GM13976 (cell line): ENCODE measurements at places on chromosomes 1 and 21.

GRCh38 chr1:23214640-23215039, 2.7 kb downstream of the HTR1D start:
- no peak for DNase-seq

DNA sequence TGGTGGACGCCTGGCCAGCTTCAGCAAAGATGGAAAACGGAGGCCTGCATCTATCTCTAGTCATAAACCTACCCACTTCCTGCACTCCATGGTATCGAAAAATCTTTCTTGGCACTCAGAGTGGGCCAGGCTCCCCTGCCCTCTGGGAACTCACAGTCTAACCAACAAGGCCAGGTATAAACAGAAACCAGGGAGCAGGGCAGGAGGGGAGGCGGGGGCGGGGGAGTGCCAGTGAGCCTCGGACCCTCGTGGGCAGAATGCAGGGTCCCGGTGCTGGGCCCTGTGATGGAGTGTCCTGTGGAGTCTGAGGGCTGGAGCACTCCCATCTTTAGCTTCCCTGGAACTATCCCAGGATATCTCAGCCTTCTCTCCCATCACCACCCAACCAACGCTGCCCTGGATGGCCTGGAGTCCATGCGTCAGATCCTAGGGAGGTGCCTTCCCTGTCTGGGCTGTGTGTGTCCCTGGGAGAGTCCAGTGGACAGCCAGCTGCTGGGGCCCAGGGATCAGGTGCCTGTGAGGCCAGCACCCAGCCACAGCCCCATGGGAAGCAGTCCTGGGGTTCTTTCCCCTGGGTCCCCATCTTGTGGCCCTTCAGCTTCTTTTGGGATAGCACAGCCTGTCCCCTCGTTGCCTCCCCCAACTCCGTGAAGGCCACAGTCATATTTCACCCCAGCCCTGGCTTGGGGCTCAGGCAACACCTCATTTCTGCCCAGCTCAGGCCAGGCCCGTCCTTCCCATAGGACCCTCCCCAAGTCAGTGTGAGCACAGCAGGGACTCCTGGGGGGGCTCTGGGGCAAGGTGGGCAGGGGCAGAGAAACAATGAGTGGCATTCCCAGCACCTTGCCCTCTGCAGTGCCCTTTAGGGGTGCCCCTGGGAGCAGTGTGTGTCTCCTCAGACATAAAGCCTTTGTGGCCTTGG, 1.1 kb upstream of the EPS8L3 start:
- DNase-seq, result no peak

DNA sequence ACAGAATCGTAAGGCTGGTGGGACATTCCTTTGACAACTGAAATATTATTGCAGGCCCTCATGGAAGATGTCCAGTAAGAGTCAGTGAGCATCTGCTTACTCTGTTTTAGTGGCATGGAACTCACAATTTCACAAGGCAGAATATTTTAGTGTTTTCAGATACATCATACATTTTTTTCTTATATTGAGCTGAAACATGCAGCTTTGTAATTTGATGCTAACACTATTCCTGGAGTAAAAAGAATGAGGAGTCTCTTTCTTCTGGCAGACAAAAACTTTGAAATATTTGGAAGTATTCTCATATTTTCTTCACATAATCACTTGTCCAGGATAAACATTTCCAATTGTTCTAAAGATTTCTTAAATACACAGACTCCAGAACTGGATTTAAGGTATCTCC, 17.7 kb downstream of the CLDN17 start:
- DNase-seq, result no peak

- no peak for DNase-seq
Measured at GRCh38 chr1:201570181-201570885, 31.4 kb downstream of the NAV1 start.

- no peak for DNase-seq
Measured at GRCh38 chr21:46193829-46194373, 9.6 kb upstream of the SPATC1L start.

DNA sequence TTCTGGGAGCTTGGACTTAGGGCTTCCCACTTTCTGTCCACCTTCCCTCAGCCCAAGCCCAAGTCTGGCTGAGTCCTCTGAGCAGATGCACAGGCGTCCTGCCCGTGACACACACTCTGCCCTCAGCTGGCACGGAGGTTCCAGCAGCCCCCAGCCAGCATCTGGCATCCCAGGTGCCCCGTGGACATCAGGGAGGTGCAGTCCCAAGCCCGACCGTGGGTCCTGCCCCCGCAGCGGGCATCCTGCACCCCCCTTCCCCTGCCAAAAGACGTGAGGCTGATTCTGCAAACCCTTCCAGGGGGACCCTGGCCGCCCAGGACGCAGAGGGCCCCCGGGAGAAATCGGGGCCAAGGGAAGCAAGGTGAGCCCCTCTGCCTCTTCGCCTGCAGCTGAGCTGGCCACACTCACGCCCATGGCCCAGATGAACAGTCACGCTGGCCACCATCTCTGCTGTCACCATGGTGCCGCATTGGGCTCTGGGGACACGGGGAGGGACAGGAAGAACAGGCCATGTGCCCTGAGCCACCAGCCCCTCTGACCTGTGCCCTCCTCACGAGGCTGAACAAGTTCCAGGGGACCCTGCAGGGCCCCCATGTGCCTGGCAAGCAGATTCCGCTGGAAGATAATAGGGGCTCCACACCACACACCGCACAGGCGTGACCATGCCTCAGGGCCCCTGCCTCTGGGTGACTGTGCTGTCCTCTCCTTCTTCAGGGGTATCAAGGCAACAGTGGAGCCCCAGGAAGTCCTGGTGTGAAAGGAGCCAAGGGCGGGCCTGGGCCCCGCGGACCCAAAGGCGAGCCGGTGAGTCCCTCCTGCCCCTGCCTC, 20.6 kb downstream of the COL6A2 start:
- no peak for DNase-seq

GRCh38 chr1:182679684-182680083, 4.7 kb downstream of the RGS8 start:
- no peak for DNase-seq

GRCh38 chr1:201508809-201509208, 1.9 kb upstream of the CSRP1 start:
- no peak for DNase-seq

- no peak for DNase-seq
Measured at GRCh38 chr1:65255035-65255655, 54.2 kb upstream of the DNAJC6 start.

GRCh38 chr1:29868096-29868495, 631.8 kb downstream of the PTPRU start:
- DNase-seq, result no peak

- DNase-seq, result no peak
Measured at GRCh38 chr1:20339811-20340457, 49.3 kb downstream of the VWA5B1 start.

- peak; percentile 55 for DNase-seq
Measured at GRCh38 chr1:38804062-38804886, 55.3 kb downstream of the RRAGC start.

DNA sequence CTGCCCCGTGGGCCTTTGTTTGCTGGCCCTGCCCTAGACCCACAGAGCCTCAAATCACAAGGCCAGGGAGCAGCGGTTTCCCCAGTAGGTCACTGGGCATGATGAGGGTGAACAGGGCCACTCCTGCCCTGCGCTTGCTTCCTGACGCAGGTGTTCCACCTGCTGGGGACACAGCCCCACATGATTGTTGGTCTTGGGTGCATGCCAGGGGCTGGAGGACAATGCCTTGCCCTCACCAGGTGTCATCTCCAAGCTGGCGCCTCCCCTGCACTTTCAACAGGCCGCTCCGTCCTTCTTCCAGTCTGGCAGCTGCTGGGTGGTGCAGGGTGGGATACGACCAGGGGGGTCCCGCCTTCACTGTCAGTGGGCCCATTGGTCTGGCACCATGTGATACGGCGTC, 24.3 kb downstream of the IL10RB start:
- no peak for DNase-seq

DNA sequence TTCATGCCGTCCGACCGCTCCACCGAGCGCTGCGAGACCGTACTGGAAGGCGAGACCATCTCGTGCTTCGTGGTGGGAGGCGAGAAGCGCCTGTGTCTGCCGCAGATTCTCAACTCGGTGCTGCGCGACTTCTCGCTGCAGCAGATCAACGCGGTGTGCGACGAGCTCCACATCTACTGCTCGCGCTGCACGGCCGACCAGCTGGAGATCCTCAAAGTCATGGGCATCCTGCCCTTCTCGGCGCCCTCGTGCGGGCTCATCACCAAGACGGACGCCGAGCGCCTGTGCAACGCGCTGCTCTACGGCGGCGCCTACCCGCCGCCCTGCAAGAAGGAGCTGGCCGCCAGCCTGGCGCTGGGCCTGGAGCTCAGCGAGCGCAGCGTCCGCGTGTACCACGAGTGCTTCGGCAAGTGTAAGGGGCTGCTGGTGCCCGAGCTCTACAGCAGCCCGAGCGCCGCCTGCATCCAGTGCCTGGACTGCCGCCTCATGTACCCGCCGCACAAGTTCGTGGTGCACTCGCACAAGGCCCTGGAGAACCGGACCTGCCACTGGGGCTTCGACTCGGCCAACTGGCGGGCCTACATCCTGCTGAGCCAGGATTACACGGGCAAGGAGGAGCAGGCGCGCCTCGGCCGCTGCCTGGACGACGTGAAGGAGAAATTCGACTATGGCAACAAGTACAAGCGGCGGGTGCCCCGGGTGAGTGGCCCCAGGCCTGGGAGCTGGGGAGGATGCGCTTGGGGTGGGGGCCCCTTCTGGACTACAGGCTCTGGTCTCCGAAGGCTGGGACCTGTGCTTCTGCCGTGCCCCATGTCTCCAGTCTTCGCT, 1.1 kb downstream of the SKI start:
- peak; percentile 69 for DNase-seq

DNA sequence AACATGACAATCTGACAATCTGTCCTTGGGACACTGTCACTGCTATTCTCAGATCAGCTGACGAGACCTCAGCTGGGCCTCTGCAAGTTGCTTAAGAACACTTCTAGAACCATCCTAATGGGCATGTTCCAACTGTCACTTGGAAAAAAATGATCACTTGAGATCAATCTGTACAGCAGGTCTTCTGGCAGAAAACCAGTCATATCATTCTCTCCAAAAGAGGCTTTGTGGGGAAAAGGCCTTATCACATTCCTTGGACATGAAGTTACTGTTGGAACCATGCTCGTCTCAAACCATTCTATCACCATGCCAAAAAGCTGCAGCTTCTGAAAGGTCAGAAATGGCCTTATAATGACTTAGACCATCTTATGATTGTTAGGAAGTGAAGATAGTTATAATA, 744.2 kb downstream of the USP25 start:
- DNase-seq, result no peak

- DNase-seq, result no peak
Measured at GRCh38 chr1:195568389-195568788, 1039.9 kb downstream of the KCNT2 start.

DNA sequence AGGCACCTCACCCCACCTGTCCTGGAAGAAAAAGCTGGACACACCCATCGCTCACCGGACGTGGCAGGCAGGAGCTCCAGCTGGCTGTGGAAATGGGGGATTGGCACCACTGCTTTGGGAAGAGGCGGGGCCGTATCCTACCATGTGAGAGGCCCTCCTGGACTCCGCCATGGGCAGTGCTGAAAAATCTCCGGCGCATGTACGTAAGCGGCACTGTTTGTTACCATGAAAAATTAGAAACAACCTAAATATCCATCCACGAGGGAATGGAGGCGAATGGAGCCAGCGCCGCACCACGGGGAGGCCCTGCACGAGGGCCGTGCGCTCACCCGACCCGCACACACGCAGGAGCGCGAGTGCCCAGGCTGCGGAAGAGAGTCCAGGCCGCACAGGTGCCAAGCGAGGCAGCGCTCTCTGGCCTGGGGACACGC, 3.1 kb downstream of the KRTAP10-8 start:
- no peak for DNase-seq

DNA sequence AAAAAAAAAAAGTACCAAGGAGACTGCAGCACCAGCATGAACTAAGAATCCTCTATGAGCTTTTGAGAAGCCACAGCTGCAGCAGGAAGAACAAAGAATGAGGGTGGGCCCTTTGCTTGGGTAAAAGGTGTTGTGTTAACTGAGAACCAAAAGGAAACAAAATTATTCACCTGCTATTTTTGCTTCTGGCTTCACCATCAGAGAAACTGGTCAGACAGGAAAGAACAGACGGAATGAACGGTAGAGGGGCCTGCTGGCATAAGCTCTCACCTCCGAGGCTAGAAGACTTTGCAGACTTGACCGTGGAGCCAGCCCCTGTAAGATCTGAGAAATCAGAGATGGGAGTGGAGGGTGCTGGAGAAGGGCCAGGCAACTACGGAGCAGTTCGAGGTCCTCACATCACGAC, 27.6 kb downstream of the IL10RB start:
- no peak for DNase-seq

- DNase-seq, result peak; percentile 47
Measured at GRCh38 chr21:37507716-37508115, 141.1 kb downstream of the DYRK1A start.

DNA sequence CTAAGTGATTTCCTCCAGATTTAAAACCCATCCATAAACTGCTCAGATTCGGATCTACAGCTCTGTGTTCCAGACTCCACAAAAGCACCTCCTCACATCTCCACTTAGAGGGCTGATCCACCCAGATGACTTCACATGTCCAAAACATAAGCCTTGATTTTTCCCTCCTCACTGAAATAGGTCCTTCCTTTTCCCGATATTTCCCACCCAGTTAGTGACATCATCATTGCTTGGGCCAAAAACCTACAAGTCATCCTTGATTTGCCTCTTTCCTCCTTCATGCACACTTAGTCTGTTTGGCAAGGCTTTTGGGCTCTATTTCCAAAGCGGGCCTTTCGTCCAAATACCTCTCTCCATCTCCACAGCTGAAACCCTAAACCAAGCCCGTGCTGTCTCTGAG, 32.3 kb downstream of the CCDC185 start:
- no peak for DNase-seq

DNA sequence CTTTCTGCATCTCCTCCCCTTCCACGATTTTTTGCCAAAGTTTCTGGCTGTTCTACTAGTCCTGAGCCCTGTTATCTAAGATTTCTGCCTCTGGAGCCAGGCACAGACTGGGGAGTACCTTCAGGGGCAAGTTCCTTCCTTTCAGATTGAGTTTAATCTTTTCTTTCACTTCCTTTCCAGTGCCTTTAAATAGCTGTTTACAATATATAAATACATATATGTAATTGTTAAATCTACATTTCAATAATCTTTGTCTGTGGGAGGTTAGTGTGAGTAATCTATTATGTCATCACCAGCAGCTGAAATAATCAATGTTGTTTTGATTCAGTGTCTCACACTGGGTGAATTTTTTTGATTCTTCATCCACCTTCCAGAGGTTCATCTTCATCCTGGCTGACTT, 31.8 kb downstream of the DIPK1A start:
- peak; percentile 24 for DNase-seq

- peak; percentile 70 for DNase-seq
Measured at GRCh38 chr1:110339407-110340206, 430 bp downstream of the RBM15 start.
